ENCODE measurements at places on chromosomes 6 and 20.
A peak's percentile ranks its signal among the peaks of the same experiment; 100 is the strongest.

DNA sequence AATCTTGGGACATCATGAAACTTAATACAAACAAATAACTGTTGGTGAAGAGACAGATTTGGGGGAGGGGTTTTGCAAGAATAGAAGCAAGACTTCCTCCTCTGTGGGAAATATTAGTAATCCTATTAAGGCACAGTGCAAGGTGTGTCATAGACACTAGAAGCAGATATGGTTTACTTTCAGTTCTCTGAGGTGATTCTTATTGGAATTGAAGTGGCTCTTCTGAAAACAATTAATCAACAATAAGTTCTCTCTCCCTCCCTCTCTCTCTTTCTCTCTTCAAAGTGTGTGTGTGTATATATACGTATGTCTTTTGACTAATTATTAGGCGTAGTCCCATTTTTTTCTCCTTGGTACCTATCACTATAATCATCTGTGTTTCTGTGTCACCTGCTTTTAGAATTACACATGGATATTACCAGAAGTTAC, 99.8 kb downstream of the HIVEP2 start:
- no peak for DNase-seq

- peak; percentile 52 for DNase-seq
Measured at GRCh38 chr20:57399587-57400155, 8.5 kb downstream of the RBM38 start.

GRCh38 chr6:106628658-106629102, 618 bp downstream of the RTN4IP1 start:
- no peak for DNase-seq

DNA sequence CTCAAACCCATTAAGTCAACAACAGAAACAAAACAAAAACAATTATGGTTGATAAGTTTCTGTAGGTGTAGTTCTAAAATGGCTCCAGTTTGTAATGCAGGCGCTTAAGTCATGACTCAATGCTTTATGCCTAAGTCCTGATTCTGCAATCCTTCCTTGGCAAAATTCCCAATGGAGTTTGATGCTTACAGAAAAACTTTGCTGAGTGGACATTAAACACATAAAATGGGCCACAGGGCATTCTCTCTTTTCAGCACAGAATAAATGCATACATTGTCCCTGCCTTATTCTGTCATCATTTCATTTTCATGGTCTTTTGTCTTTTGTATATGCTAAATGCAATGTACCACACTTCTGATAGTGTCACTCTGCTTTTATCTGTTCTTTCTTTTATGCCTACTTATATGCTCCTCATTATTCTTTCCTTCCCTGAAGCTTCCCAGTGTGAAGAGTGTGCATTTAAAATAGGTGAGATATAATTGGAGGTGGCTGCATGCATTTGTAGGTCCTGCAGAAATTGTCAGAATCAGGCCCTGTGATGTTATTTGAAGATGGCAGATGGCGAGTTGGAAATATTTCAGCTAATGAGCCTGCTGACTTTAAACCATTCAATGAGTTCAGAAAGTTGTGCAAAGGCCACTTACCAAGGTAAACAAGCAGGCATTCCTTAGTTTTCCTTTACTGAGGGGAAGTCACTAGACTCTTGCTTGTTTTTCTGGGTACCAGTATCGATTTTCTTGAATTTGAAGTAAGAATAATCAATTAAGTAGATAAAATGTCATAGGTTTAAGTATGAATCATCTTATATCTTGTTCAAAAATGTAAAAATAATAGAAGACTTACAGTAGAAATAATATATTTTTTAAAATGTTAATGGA, 313.1 kb downstream of the TRDN start:
- DNase-seq, result no peak

DNA sequence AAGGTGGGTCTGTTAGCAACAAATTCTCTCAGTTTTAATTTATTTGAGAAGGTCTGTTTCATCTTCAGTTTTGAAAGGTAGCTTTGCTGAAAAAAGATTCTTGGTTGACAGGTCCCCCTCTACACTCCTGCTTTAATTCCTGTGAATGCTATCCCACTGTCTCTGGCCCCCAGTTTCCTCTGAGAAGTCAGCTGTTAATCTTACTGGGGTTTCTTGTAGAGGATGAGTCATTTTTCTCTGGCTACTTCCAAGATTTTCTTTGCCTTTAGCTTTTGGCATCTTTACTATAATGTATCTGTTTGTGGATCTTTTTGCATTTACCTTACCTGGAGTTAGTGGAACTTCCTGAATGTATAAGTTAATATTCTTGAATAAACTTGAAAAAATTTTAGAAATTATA, 122.7 kb downstream of the MMS22L start:
- DNase-seq, result no peak

GRCh38 chr6:32370505-32370904, 1.2 kb downstream of the TSBP1 start:
- no peak for DNase-seq

DNA sequence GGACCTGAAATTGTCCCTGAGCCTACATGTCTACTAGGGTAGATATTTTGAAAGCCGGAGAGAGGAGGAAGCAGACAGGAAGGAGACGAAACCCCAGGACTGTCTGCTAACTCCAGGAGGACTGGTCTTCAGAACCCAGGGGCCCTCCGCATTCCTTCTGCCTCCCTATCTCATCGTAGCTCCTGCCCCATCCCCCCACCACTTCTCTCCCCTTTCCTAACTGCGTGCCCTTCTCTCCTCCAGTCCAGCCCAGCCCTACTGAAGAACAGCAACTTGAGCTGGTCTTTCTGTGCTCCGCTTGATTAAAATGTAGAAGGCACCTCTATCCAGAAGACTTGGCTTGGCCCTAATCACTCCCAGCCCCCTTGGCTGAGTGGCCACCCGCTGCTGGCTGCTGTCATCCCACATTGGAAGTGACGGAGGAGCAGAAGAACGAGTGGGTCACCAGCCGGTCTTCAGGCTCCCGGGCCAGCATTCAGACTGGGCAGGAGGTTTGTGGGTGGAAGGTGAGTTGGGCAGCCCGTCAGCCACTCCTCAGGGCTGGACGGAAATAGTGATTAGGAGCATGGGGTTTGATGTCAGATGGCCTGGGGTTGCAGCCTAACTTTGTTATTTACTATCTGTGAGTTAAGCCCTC, 28.8 kb upstream of the ANGPT4 start:
- DNase-seq, result no peak

GRCh38 chr6:130457605-130458004, 91.8 kb downstream of the TMEM200A start:
- no peak for DNase-seq

DNA sequence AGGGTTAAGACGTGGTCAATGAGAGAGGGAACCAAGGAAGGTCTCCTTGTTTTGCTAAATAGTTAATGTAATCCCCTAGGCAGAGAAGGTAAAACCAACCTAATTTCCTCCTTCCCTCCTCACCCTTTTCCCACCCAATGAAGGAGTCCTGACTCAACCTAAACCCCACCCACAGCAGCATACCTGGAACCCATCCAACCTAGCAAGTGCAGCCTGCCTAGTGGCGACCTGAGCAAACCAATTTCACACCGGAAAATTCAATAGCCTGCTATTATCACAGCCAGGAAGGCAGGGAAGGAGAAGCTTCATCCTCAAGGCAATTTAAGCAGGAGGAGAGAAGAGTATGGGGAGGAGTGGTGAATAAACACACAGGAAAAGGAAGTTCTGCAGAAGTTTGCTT, 46.9 kb downstream of the OSTM1 start:
- no peak for DNase-seq

DNA sequence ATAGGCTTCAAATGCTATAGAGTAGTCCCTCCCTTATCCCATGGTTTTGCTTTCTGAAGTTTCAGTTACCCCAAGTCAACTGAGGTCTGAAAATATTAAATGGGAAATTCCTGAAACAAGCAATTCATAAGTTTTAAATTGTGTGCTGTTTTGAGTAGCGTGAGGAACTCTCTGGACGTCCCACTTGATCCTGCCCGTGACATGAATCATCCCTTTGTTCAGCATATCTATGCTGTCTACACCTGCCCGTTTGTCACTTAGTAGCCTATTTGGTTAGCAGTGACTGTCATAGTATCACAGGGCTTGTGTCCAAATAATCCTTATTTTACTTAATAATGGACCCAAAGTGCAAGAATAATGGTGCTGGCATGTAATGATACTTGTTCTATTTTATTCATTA, 5.0 kb downstream of the PCMT1 start:
- DNase-seq, result no peak

- no peak for DNase-seq
Measured at GRCh38 chr20:51423810-51424209, 118.7 kb downstream of the NFATC2 start.

GRCh38 chr6:30326526-30327231, at the start of gene TRIM39:
Gene TRIM39, plus strand, starts transcription at chr6:30326927. Its CDS starts 2,391 bp downstream, at chr6:30329318.
- peak; percentile 85 for DNase-seq

GRCh38 chr20:22974354-22974753, 60.8 kb upstream of the SSTR4 start:
- DNase-seq, result no peak

DNA sequence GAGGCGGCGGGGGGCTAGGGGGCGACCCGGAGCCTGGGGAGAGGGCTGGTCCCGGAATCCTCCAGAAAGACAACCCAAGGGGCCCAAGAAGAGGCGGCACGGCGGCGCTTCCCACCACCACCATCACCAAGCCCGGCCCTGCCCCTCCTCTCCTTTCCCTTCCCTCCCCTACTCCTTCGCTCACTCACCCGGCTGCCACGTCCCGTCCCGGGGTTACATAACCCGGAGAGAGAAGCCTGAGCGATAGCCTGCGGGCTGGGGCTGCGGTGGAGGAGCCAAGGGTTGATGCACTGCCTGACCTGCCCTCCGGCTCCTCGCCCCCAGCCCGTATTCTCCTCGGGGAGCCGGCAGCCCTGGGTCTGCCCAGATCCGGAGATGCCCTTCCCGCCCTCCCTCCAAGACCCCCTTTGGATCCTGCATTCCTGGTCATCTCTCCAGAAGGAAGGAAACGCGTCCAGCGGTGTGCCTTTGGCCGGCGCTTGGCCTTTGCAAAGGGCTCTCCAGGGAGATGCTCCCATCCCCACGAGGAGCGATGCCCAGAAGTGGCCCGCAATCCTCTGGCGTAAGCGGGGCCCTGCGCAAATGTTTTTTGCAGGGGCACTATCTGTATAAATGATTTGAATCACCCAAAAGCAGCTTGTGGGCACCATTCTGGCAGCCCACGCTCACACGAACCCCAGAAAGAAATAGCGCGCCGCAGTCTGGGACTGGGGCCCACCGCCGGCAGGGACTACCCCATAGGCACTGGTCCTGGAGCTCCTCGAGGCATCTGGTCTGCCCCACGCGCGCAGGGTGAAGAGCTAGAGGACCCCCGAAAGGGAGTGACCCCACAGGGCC, 4.6 kb upstream of the CPXM1 start:
- DNase-seq, result no peak

- no peak for DNase-seq
Measured at GRCh38 chr20:37881601-37882343, 21.2 kb upstream of the VSTM2L start.

DNA sequence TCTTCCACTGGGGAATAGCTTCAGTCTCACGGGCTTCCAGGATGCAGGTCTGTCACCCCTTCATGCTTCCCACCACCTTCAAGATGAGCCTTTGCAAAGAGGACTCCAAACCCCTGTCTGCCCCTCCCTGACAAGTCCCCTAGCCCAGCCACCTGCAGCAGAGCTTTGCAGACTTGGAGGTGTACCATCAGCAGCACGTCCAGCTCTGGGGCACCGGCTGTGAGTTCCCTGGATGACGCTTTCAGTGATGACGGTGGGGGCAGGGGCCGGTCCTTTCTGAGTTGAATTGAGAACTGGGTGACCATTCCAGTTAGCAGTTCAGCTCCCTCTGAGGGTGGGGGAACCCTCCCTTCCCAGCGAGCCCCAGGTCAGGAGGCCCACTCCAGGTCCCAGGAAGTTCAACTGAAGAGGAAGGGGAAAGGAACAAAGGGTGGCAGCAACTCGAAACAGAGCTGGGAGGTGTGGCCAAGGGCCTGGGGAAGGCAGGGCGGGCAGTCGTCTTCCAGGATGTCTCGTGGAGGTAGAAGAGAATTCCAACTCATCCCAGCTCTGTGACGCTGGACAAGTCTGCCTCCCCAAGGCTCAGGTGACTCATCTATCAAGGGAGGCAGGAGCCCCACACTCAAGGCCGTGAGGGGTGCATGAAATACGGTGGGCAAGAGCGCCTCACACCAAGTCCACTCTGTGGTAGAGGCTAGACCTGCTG, 86.0 kb downstream of the PTPN1 start:
- no peak for DNase-seq

DNA sequence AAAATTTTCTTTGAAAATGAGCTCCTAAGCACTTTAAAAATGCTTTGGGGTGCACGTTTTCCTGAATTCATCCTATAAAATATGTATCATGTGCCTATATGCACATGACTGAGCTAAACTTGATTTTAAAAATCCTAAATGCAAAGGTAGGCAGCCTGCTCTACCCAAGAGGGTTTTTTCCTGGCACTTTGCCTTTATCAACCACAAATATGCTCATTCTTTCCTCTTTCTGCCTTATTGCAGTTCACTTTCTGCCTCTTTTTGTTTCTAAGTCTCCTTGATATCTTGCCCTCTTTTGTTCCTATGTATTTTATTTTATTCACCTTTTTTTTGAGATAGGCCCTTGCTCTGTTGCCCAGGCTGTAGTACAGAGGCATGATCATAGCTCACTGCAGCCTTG, 229.3 kb downstream of the GRM1 start:
- DNase-seq, result no peak

DNA sequence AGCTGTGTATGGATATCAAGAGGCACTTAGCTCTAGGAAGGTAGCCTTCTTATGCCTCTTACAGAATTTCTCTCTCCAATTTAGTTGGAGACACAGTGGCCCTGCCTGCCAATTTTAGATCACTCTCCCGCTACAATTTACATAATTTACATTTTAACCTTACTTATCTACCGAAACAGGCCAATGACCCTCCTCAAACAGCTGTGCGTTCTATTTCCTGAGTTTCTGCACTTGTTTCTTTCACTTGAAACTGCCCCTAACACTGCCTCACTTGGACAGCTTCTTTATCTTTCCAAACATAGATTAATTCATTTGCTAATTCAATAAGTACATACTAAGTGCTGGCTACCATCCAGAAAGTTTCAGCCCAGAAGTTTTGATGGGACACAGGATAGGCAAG, 52.9 kb upstream of the HDDC2 start:
- DNase-seq, result no peak

DNA sequence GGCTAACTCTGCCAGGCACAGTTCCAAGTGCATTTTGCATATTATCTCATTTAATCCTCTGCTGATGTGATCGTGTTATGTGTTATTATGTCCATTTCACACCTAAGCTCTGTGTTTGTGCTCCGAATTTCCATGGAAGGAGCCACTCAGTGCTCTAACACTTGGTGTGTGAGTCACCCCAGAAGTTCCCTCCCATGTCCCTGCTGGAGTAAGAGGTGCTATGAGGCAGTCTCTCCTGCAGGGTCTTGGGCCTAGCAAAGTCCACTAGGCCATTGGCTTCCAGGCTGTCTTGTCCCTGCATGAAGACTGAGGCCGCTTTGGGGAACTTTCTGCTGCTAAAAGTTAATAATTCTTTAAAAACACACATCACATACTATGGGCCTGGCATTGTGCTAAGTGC, 405.9 kb upstream of the SULF2 start:
- no peak for DNase-seq
